ENCODE measurements at places on chromosomes 5 and 9. TPM values are rescaled to one million over a fixed set of nuclear protein-coding genes. Genes with fewer than 3 reads are reported as not detected.

GRCh38 chr5:12772276-12772675, 868.0 kb upstream of the CTNND2 start:
- no peak for DNase-seq

GRCh38 chr9:110688329-110688728, 19.7 kb downstream of the MUSK start:
- no peak for DNase-seq

Gene AQP7
- 2.4 TPM for total RNA-seq

GRCh38 chr5:16461026-16461425, 4.6 kb downstream of the ZNF622 start:
- no peak for DNase-seq

DNA sequence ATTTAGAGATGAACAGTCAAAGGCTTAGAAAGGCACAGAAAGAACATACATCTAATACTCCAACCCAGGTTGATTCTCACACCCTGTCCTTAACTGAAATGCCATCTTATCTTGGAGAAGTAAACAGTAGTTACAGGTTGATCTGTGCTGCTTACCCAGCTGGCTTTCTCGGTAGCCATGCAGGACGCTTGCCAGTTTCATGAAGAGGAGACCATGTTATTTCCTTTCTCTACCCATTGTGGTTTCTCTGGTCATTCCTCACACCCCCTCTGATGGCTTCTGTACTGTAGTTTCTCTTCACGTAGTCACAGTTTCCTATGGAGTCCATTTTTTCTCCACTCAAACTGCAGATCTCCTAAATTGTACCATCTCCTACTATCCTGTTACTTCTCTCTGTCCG, 206.0 kb downstream of the SGCD start:
- no peak for DNase-seq

DNA sequence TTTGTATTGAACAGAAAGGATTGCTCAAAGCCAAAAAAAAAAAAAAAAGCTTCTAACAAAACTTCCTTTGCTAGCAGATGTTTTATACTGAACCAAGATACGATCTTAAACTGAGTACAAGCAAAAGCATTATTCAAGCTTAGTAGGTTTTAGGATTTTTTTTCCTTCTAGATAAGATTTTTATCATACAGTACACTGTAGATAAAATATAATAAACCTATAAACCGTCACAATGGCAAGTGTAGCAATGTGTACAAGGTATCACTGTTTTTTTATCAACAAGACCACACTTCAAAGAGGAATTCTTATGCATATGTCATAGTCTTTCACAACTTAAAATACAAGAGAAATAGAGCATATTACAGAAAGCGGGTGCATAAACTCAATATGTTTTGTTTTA, 56.5 kb upstream of the TRPM3 start:
- DNase-seq = no peak

Gene LRRC70
- total RNA-seq = 2.4 TPM

- no peak for DNase-seq
These were observed 16.3 kb downstream of the ARHGEF28 start for GRCh38 chr5:73642344-73642743.

DNA sequence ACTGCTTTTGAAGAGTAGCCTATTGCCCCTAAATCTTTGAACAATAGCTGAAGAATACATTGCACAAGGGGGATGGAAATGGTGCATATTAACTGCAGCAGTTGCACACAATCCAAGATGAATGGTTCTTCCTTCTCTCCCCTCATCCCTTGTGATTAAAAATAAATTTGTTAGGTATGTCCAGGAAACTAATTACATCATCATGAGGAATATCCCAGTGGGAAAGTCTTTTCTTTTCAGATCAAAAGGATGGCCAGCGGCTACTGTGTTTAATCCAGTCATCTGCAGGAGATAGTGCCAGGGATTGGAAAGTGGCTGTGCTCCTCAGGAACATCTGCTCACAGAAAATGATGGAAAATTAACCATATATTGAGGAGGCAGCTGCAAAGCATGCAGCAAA, 508.4 kb upstream of the SEMA6A start:
- DNase-seq = no peak

GRCh38 chr9:2093920-2094597, 78.9 kb downstream of the SMARCA2 start:
- DNase-seq = peak; percentile 61

GRCh38 chr5:465591-466403, 22.8 kb downstream of the EXOC3 start:
- peak; percentile 51 for DNase-seq

DNA sequence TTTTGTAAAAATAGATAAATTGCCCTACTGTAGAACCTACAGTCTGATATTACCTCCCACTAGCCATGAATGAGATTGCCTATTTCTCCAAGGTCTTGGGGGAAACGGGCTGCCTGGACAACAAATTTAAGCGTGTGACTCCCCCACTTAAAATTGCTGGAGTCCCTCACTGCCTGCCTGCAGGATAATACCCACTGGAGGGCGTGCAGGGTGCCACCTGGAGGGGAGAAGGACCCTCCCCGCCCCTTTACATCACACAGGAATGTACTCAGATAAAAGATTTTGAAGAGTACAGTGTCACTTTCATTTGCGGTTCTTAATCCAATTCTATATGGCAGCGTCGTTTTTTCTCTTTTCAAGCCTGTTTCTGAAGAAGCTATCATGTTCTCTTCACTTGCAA, 6.2 kb upstream of the TRIM7 start:
- no peak for DNase-seq

DNA sequence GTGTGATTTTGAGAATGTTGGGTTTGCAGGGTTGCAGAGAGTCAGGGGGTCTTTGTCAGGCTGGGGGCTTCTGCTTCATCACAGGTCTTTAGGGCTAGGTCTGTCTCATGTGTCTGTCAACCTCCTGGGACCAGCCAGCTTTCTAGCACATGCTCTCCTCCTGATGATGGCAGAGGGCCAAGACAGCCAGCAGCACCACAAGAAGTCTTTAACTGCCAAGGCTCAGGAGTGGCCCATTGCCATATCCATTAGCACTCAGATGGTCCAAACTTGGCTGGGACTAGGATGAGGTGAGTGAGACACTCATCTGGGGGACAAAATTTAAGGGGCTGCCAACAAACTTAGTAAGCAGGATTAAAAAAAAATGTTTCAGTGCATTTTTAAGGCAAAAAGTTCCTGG, 384.2 kb upstream of the CDH10 start:
- no peak for DNase-seq

DNA sequence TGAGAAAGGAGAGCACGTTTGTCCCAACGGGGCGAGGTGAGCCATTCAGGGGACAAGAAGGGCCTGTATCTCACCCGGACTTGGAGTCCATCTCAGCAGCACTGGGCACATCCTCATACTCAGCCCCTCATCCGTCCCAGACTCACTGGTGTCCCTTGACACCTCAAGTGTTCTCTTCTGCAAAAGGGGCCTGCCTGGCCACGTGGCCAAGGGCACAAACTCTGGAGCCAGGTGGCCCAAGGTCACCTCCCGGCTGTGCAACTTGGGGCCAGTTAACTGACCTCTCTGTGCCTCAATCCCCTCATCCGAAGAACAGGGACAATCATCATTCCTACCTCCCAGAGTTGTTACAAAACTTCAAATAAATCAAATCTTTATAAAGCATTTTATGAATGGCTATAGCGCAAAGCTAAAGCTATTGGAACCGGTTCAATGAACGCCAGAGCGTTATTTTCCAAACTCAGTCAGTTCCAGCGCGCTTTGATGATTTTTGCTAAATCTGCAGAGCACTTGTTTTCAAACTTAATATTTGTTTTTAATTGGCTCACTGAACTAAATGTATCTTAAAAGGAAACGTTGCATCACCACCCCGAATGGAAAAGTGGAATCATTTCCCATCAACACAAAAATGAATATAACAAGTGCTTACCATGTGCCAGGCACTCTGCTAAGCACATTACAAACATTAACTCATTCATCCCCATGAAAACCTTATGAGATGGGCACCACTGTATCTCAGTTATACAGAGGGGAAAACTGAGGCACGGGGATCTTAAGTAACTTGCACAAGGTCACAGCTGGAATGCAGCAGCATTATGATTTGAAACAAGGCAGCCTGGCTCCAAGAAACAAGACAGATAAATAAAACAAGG, 49.3 kb downstream of the DUSP1 start:
- no peak for DNase-seq

GRCh38 chr5:174221946-174222345, 176.4 kb downstream of the NSG2 start:
- no peak for DNase-seq

DNA sequence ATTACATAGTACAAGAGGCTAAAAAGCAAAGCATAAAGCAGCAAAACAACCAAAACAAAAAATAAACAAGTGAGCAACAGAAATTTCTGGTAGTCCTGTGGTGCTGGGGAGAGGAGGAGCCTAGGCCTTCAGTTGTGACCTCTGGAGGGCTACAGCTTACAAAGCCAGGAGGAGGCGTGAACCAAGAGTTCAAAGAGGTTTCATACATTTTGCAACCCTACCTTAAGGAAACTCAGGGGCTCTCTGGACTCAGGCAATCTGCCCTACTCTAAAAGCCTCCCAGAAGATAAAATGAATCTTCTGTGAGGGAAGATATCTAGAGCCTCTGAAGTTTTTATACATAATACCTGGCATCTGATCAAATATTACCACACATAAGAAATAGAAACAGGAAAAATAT, 187.4 kb downstream of the AGTPBP1 start:
- DNase-seq = no peak

- DNase-seq = no peak
These were observed 21.9 kb downstream of the FNBP1 start for GRCh38 chr9:130021123-130021522.

GRCh38 chr5:90221951-90222350, 187.6 kb downstream of the CETN3 start:
- DNase-seq = no peak

- no peak for DNase-seq
These were observed 70.1 kb upstream of the SPATA31E1 start for GRCh38 chr9:87812375-87813118.

DNA sequence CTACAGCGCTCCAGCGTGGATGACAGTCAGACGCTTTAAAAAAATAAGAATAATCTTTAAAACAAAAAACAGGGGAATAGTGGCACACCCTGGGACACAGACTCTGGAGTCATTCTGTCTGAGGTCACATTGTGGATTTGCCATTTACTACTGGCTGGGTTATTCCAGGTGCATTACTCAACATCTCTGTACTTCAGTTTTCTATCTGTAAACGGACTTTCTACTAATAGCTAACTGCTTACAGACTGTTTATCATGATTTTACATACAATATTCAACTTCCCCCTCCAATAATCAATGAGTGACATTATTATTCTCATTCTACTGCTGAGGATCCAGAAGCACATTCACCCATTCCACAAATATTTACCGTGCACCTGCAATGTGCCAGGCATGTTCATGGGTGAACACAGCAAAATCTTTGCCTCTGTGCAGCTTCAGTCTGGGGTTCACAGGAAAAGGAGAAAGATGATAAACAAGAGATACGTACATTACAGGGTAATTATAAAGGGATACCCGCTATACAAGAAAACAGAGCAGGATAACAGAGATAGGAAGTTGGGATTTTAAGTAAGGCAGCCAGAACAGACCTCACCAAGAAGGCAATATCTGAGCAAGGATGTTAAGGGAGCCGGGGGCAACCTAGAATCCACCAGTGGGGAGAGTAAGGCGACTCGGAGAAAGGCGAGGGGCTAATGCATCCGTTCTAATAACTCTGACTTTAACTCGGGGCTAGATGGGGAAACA, 984 bp upstream of the RAD23B start:
- no peak for DNase-seq

GRCh38 chr5:158068964-158069363, 210.0 kb upstream of the CLINT1 start:
- DNase-seq = no peak

DNA sequence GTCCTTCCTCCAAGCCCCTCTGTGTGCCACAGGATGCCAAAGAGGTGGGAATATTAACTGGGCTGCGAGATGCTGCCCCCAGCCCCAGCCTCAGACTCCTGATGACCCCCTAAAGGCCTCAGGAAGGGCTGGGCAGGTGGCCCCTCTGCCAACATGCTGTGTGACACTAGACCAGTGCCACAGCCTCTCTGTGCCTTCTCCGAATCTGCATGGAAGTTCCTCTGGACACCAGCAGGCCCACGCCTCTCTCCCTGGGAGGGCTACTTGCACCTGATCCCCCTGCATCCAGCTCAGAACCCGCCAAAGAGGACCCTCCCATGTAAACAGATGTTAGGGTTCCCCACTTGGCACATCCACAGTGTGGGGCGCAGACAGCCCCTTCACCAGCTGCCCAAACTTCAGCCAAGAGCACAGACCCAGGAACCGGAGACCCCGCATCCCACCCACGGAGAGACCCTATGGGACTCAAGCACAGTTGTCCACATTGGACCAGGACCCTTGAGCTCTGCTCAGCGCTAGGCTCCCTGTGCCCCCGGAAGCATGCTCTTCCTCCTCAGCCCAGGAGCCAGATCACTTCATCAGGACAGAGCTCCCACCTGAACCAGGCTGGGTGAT, 91.6 kb upstream of the LMX1B start:
- DNase-seq = no peak

Gene LCN1
- not detected for total RNA-seq

Gene IL31RA
- total RNA-seq = 0.14 TPM

Data from upper lobe of right lung (tissue), 1 donor.